ENCODE measurements at places on chromosomes 12 and 14.

DNA sequence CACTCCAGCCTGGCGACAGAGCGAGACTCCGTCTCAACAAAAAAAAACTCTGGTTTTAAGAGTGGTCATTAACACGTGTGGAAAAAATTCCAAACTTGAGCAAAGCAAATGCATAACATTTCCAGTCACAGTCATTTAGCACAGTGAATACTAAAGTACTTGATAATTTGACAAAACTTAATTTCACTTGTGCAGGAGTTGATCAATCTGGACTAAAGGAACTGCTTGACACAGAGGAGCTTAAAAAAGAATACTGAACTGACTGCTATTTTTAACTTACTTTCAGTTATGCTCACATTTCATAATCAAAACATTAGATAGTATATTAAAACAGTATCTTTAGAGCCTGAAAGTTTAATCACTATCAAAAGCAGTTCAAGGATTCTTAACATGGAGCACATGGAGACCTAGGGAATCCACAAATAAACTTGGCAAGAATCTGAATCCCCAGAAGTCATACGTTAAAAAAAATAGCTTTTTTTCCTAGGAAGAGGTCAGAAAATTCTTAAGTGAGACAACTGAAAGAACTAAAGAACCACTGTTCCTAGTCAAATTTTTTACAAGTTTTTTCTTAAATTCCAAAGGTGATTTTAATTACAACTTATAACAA is 7.4 kb downstream of the UBE2N start:
- no peak for DNase-seq

DNA sequence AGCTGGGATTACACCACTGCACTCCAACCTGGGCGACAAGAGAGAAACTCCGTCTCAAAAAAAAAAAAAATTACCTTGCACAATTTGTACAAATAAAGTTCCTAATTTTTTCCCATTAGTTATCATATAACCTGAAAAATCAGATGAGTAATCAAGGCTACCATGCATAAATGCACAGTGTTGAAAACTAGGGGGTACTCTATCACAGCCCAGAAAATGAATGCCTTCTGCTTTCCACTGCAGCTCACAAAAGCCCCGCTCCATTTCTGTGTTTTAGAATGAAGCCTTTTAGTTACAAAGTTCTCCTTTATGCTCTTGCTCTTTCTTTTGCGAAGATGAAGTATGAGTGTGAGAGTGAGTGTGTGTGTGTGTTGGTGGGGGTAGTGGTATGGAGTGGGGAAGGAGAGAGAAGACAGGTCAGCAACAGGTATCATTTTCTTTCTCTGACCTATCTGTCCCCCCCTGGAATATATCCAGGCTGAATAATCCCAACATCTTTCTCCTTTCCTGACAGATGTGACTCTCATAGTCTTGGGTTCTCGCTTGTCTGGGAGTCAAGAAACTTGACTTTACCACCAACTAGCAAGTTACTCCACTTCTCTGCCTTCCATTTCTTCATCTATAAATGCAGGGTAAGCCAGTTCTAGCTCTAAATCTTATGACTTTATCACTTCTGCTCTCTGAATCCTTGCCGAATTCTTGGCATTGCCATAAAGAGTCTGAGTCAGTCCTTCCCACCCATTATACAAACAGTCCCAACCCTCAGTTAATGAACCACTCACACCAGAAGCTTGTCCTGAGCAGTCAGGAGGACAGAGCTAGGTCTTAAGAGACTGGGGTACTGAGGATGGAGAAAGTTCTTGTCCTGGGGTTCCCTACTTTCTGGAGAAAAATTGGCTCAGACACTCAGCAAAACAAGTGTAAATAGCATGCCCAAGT is 16.1 kb downstream of the BIN2 start:
- DNase-seq: no peak

DNA sequence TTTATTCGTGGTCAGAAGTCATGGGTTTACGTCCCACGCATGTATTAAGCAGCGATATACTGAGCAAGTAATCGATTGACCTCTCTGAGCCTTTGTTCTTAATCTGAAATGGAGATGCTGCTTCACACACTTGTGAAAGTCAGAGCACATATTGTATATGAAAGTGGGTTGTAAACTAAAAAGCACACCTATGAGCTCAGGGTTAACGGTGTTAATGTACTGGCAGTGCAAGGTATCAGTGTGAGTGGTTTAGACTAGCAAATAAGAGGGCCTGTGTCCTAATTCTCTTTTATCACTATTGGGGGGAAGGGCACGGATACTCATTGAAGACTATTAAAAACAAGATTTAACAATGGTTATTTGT is 676 bp downstream of the MRPL42 start:
- DNase-seq: no peak

DNA sequence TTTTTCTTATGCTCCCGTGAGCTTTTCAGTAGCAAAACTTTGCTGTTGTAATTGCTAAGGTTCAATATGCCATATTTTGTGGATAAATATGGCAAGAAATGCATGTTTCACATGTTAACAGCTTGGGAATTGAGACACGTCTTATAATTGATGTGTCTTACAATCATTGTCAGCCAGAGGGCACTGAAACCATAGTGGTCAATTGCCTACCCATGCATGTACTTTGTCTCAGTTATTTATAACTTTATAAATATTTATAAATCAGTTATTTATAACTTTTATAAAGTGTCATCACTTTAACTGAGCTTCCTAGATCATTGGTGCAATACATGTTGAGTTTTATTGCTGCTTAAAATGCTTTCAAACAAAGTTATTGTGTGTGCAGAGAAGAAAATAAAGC is 82.0 kb downstream of the CATSPERB start:
- DNase-seq: no peak

DNA sequence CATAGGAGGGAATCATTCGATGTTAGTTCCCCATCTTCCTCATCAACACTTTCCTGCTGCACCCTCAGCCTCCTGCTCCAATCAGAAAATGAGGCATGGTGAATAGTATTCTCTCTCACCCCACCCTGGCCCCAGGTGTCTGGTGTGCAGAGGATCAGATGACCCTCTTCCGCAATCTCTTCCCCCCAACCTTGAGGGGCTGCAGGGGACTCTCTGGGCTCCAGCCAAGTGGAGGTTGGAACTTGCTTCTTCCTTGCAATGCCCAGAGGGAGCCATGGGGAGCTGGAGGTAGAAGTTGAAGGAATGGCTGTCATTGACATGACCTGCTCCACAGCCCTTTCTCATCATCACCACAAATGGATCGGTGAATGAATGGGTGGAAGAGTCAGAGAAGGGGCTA is 20.2 kb upstream of the ESRRB start:
- DNase-seq: no peak

DNA sequence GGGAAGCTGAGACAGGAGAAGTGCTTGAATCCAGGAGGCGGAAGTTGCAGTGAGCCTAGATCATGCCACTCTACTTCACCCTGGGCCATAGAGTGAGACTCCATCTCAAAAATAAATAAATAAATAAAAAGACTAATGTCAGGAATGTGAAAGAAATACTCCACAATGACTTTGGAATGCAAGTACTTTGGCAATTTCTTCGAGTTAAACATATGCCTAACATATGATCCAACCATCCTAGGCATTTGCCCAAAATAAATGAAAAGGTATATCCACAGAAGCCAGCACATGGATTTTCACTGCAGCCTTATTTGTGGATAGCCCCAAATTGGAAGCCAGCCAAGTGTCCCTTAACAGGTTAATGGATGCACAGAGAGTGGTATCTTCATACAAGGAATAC is 357.9 kb upstream of the TMEM132C start:
- DNase-seq: no peak

GRCh38 chr12:47707355-47707754 is 1.5 kb upstream of the RPAP3 start:
- no peak for DNase-seq

GRCh38 chr14:103453791-103454190 is 68.6 kb downstream of the MARK3 start:
- DNase-seq: no peak

DNA sequence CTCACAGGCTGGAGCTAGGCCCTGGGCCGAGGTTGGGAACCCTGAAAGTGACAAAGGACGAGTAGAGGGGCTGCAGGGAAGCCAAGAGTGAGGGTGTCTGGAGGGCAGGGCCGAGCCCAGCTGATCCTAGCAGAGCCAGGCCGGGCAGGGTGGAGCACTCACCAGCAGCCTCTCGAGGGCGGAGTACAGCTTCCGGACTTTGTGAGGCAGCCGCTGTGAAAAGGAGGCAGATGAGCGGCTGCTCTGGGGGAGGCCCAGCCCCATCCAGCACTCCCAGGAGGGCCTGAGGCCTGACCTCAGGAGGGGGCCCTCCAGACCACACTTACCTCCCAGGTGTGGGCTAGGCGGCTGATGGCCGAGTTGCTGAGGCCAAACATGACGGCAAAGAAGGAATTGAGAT is 14.7 kb upstream of the ENDOU start:
- DNase-seq: no peak

- DNase-seq: no peak
Observed at GRCh38 chr14:54890788-54891187, 11.8 kb downstream of the GCH1 start.

GRCh38 chr12:53626702-53627169 is 554 bp upstream of the ATF7 start:
- DNase-seq: no peak

DNA sequence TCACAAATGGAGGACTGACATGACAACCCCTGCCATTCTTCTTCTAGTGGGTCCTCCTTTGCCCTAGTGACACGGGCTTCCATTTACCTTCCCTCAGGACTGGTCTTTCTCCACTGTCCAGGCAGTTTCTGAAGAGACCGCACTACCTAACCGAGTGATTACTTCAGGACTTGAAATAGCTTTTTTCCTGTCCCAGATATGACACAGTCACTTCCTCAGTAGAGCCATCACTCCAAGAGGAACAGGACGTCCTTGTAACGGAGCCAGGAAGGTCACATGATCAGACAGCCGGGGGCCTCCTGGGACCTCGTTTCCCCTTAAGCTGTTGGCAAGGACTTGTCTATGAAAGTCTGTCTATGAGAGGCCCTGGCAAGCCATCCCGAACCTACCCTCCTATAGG is 62.3 kb downstream of the FOS start:
- DNase-seq: no peak

DNA sequence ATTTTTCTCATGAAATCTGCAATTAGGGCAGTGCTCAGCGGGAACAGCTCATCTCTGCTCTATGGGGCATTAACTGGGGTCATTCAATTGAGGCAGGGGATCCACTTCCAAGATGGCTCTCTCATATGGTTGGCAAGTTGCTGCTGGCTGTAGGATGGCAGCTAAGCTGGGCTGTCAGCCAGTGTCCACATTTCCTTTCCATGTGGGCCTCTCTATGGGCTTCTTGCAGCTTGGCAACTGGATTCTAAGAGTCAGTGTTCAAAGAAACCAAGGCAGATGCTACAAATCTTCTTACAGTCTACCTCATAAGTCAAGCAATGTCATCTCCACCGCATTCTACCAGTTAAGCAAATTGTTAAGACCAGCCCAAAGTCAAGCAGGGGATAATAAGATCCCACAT is 50.3 kb upstream of the TMCC3 start:
- no peak for DNase-seq

GRCh38 chr14:20530771-20531571 is 25.6 kb downstream of the RNASE10 start:
- DNase-seq: no peak

DNA sequence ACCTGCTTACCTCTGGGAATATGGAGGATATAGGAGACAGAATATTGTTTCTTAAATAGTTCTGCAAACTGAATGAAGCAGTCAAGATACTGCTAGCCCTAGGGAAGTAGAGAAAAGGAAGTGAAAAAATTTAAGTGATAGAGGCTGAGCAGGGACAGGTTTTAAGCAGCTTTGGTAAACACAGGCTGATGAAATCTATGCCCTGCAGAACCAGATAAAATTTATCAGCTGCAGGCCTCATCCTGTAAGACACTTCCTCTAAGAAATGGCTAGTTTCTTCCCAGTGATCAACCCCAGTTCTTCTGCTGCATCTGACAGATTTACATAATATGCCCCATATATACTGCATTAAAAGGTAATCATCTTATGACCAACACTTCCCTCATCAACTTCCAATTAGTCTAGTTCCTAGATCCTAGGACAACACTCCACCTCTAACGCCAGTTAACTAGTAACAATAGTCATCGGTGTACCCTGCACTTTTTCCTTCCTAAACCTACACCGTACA is 1.3 kb upstream of the ESYT1 start:
- no peak for DNase-seq

- DNase-seq: no peak
Observed at GRCh38 chr14:102089621-102090343, 2.9 kb upstream of the HSP90AA1 start.

DNA sequence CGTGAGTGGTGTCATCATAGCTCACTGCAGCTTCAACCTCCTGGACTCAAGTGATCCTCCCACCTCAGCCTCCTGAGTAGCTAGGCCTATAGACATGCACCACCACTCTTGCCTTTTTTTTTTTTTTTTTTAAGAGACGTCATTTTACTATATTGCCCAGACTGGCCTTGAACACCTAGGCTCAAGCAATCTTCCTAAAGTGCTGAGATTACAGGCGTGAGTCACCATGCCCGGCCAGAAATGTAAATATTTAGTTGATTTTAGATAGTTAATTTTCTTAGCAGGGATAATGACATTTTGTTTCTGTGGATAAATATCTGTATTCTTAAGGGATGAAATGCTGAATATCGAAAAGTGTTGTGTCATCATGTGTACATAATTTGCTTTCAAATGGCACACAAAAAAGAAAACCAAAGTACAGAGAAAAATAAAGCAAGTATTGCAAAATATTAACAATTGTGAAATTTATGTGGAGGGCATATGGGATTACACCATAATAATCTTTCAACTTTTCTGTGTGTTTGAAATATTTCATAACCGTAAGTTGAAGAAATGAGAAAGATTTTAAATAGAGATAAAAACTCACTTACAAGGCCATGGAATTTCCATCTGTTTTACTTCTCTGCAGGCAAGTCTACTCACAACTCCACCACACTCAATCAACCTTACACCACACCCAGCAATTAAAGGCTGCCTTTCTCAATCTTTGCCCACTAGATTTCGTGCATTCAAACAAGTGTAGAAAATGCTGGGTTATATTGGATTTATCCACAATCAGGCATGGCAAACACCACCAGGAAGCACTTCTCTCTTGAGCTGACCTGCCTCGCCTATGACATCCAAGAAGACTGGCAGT is 93.7 kb downstream of the SPTSSA start:
- no peak for DNase-seq

DNA sequence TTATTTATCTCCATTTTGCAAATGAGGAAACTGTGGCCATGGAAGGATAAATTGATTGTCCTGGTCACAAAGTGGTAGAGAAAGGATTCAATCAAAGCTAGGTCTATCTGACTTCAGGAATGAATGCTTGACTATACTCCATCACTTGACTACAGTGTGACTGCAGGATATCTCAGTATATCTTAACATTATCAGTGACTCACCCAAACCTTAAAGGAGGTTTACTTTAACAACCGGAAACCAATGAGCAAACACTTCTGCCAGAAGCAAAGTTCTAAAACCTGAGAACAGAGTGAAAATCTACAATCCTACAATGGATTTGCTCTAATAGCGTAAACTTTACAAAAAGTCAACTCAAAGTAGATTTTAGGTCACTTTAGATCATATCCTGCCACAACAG is 277.0 kb downstream of the CEP128 start:
- no peak for DNase-seq

GRCh38 chr12:128811806-128812205 is 12.0 kb downstream of the SLC15A4 start:
- no peak for DNase-seq

- DNase-seq: no peak
Observed at GRCh38 chr12:7716381-7716780, 5.1 kb downstream of the DPPA3 start.
